ENCODE measurements at places on chromosomes 6 and 20. TPM values are rescaled to one million over a fixed set of nuclear protein-coding genes. Genes with fewer than 3 reads are reported as not detected.

- no peak for DNase-seq
These were observed 19.5 kb downstream of the KATNA1 start for GRCh38 chr6:149628875-149629510.

DNA sequence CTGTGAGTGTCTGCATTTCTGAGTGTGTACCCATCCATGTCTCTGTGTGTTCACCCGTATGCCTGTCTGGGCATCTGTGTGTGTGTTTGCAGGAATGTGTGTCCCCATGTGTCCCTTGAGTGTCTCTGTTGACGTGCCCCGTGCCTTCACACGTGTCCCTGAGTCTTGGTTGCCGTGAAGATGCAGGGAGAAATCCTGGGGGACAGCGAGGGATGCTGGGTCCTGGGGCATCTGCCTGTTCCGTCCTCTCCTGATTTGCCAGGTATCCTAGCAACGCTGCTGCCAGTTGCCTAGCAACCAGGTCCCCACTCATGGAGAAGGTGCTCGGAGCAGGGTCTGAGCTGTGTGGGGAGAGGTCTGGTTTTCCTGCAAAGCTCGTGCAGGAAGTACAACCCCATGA, 6.0 kb upstream of the LKAAEAR1 start:
- no peak for DNase-seq

DNA sequence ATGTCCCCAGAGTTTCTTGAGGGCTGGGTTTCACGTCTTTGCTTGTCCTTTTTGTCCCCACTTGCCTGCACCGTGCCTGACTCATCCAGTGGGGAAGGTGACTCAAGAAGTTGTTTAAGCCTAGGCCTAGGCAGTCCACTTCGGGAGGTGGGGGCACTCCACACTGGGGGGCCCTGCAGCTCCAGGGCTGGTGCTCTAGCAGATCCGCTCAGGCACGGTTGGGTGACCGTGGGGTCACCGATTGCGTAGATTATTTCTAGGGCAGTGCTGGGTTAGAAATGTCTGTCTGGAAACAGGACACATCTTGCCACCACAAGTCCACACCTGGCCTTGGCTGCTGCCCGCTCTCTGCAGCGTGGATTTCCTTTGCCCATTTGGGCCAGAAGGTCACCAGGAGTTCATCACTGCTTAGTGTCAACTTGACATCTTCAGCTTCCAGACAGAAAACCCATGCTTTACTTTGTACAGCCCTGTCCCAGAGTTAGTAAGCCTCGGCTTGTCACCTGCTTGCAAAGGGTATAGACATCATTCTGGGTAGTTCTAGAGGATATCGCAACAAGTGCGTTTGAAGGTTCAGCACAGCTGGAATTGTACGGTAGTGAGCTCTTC, 13.6 kb upstream of the C20orf144 start:
- DNase-seq, result no peak

- DNase-seq, result no peak
These were observed 332.9 kb upstream of the PRDM1 start for GRCh38 chr6:105753207-105753606.

GRCh38 chr6:37479266-37479854, 20.3 kb downstream of the CCDC167 start:
- DNase-seq, result no peak

- DNase-seq, result no peak
These were observed 180.6 kb upstream of the HTR1E start for GRCh38 chr6:86756640-86757229.

GRCh38 chr6:73655341-73655917, 1.6 kb upstream of the SLC17A5 start:
- DNase-seq, result no peak

EYA2 gene
- polyA plus RNA-seq, result 1.7 TPM

PAX1 gene
- polyA plus RNA-seq, result not detected

TIAM2 gene
- 4.3 TPM for polyA plus RNA-seq

FRK gene
- 1.6 TPM for polyA plus RNA-seq

NKAIN2 gene
- not detected for polyA plus RNA-seq

CBLN4 gene
- polyA plus RNA-seq, result 0.15 TPM

TFAP2D gene
- not detected for polyA plus RNA-seq
